Activated T-cell treated with anti-CD3 and anti-CD28 coated beads, Interleukin-2, amount 50 U/mL, for 72 hours (primary cell): ENCODE measurements at places on chromosomes 7 and 10. TPM values are rescaled to one million over a fixed set of nuclear protein-coding genes. Genes with fewer than 3 reads are reported as not detected.

MTURN gene
- 5.4 TPM for total RNA-seq

DBNL gene
- total RNA-seq = 57.8 TPM

HOXA7 gene
- not detected for total RNA-seq

AGR2 gene
- not detected for total RNA-seq

HHEX gene
- total RNA-seq = 0.34 TPM

UBE3C gene
- 42.6 TPM for total RNA-seq

SLC18A2 gene
- total RNA-seq = 0.12 TPM

CCDC146 gene
- 3.8 TPM for total RNA-seq

CYP26C1 gene
- 0.05 TPM for total RNA-seq

MYOF gene
- 32.4 TPM for total RNA-seq

DNA sequence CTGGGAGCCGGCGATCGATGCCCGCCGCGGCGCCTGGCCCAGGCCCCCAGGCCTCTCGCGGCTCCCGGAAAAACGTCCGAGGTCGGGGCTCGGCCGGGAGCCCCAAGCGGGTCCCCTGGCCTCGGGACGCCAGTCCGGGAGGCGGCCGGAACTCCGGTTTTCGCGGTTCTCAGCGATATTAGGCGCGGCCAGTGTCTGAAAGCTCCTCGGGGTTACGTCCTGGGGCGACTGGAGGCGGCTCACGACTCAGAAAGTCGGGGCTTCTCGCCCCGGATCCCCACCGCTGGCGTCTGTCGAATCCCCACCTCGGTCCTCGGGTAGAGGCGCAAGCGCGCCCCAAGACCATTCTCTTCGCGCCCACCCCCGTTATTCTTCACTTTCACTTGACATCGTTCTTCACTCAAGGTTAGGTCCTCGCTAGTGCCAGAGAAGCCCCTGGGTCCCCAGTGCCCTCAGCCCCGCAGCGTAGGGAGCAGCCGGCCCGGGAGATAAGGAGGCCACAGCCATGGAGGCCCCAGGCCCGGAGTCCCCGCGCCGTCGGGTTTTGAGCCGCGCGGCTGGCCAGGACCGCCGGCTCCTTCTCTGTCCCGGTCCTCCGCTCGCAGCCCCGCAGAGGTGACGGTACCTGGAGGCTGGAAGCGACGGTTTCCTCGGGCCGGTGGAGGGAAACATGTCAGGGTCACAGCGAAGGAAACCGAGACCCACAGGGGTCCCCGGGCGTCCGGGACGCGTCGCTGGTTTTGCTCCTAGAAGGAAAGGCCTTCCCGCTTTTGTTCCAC is 35.2 kb upstream of the EBLN1 start:
- H3K4me3 ChIP-seq = peak overlapping the region; percentile 94
- peaks cover 32% of the 10 kb centered on the region for H3K4me1 ChIP-seq

GRCh38 chr7:44212581-44213184 is 11.9 kb downstream of the YKT6 start:
- H3K36me3 ChIP-seq = peaks cover 3% of the 10 kb centered on the region
- H3K4me3 ChIP-seq = no peak overlapping the region
- H3K27me3 ChIP-seq = no peaks in the 10 kb centered on the region

- H3K27ac ChIP-seq = no peak overlapping the region
- H3K4me3 ChIP-seq = no peak overlapping the region
- no peaks in the 10 kb centered on the region for H3K36me3 ChIP-seq
Measured at GRCh38 chr7:146319629-146320028, 203.0 kb downstream of the CNTNAP2 start.

DNA sequence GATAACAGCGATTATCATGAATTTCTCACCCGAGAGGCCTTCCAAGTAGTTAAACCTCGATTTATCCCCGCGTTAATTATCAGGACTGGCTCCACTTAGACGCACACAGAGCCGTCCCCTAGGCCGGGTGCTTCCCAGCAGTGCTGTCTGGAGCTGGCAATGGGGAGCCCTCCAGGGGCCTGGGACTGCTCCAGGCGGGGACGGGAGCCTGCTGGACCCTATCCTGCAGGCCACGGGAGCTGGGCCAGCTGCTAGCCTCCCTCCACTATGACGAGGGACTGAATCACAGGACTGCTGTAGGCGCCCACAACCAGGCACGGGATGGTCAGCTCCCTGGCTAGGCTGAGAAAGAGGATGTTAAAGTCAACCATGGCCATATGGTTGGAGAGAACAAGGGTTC is 229.1 kb downstream of the ELFN1 start:
- no peaks in the 10 kb centered on the region for H3K36me3 ChIP-seq
- H3K4me1 ChIP-seq = no peaks in the 10 kb centered on the region
- H3K27ac ChIP-seq = no peak overlapping the region

GRCh38 chr10:18479502-18479901 is 171.9 kb downstream of the NSUN6 start:
- no peak for DNase-seq
- no peaks in the 10 kb centered on the region for H3K27me3 ChIP-seq
- H3K36me3 ChIP-seq = no peaks in the 10 kb centered on the region
- H3K4me1 ChIP-seq = no peaks in the 10 kb centered on the region

GRCh38 chr7:7246223-7246622 is 63.9 kb downstream of the C1GALT1 start:
- H3K27ac ChIP-seq = no peak overlapping the region
- no peak for DNase-seq
- no peak overlapping the region for H3K4me3 ChIP-seq
- no peaks in the 10 kb centered on the region for H3K4me1 ChIP-seq
- H3K27me3 ChIP-seq = no peaks in the 10 kb centered on the region
- H3K36me3 ChIP-seq = peaks cover 1% of the 10 kb centered on the region

- no peak for DNase-seq
- H3K4me1 ChIP-seq = no peaks in the 10 kb centered on the region
- H3K27ac ChIP-seq = no peak overlapping the region
- no peaks in the 10 kb centered on the region for H3K27me3 ChIP-seq
Measured at GRCh38 chr7:44279731-44280505, 45.5 kb downstream of the CAMK2B start.

GRCh38 chr7:856444-857095 is 19.8 kb upstream of the GET4 start:
- DNase-seq = no peak
- H3K27me3 ChIP-seq = no peaks in the 10 kb centered on the region
- H3K4me1 ChIP-seq = no peaks in the 10 kb centered on the region
- peaks cover 24% of the 10 kb centered on the region for H3K36me3 ChIP-seq
- no peak overlapping the region for H3K4me3 ChIP-seq

GRCh38 chr7:138892812-138893211 is 88.4 kb downstream of the KIAA1549 start:
- no peak for DNase-seq
- peaks cover 23% of the 10 kb centered on the region for H3K27me3 ChIP-seq
- H3K4me1 ChIP-seq = peaks cover 22% of the 10 kb centered on the region
- H3K4me3 ChIP-seq = no peak overlapping the region

DNA sequence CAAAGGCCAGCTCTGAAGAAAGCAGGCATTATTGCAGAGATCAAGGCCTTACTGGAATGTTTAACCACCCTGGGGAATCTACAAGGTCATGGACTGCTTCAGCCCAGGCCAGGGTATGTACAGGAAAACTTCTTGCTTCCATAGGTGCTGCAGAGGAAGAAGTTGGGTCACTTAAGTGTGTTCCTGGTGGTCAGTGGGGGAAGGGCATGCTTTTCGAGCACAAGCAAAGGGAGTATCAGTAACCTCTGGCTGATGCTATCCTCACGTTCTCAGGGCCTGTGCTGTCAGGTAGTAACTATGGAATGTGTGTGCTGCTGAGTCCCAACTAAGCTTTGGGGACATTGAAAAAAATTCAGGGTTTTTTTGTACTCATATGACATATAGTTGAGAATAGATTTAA is 234.0 kb upstream of the SP4 start:
- H3K27me3 ChIP-seq = peaks cover 12% of the 10 kb centered on the region
- H3K27ac ChIP-seq = no peak overlapping the region
- no peak for DNase-seq
- H3K36me3 ChIP-seq = no peaks in the 10 kb centered on the region
- H3K4me1 ChIP-seq = no peaks in the 10 kb centered on the region

- H3K27me3 ChIP-seq = peaks cover 5% of the 10 kb centered on the region
- DNase-seq = no peak
- no peak overlapping the region for H3K4me3 ChIP-seq
- H3K27ac ChIP-seq = no peak overlapping the region
- no peaks in the 10 kb centered on the region for H3K36me3 ChIP-seq
- no peaks in the 10 kb centered on the region for H3K4me1 ChIP-seq
Measured at GRCh38 chr10:99358101-99358500, 28.9 kb downstream of the CNNM1 start.

GRCh38 chr7:128741491-128741890 is 2.3 kb downstream of the CALU start:
- peaks cover 3% of the 10 kb centered on the region for H3K36me3 ChIP-seq
- no peak for DNase-seq
- peak overlapping the region; percentile 19 for H3K4me3 ChIP-seq
- no peak overlapping the region for H3K27ac ChIP-seq

GRCh38 chr7:142796501-142797390 is 26.0 kb downstream of the PRSS2 start:
- no peak for DNase-seq
- H3K27ac ChIP-seq = peak overlapping the region; percentile 98
- H3K27me3 ChIP-seq = no peaks in the 10 kb centered on the region
- H3K36me3 ChIP-seq = peaks cover 44% of the 10 kb centered on the region
- peak overlapping the region; percentile 94 for H3K4me3 ChIP-seq
- peaks cover 63% of the 10 kb centered on the region for H3K4me1 ChIP-seq

DNA sequence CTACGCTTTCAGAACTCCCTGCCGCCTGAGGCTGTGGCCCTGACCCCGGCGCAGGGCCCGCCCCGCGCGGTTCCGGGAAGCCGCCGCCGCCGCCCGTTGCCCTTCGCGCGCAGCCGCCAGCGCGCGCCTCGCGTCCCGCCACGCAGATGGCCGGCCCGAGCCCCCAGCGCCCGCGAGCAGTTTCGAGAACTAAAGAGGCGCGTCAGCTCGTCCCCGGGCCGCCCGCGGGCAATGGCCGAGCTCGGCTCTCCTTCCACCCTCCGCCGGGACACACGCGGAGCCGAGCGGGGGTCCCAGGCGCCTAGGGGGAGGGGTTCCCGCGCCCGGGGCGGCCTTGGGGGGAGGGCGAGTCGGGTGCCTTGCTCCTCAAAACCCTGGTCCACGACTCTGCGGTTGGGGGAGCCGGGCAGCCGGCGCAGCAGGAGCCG is 1.8 kb downstream of the HNRNPF start:
- H3K4me1 ChIP-seq = peaks cover 51% of the 10 kb centered on the region
- H3K27me3 ChIP-seq = no peaks in the 10 kb centered on the region
- DNase-seq = peak; percentile 76
- peak overlapping the region; percentile 94 for H3K4me3 ChIP-seq
- peaks cover 15% of the 10 kb centered on the region for H3K36me3 ChIP-seq

GRCh38 chr7:123647106-123647730 is 8.4 kb upstream of the LMOD2 start:
- no peaks in the 10 kb centered on the region for H3K36me3 ChIP-seq
- no peak overlapping the region for H3K4me3 ChIP-seq
- H3K4me1 ChIP-seq = no peaks in the 10 kb centered on the region
- no peak overlapping the region for H3K27ac ChIP-seq
- no peak for DNase-seq

GRCh38 chr7:70776627-70777101 is 355.3 kb upstream of the GALNT17 start:
- peaks cover 13% of the 10 kb centered on the region for H3K27me3 ChIP-seq
- H3K4me3 ChIP-seq = peak overlapping the region; percentile 38
- H3K36me3 ChIP-seq = peaks cover 1% of the 10 kb centered on the region
- peak overlapping the region; percentile 18 for H3K27ac ChIP-seq
- H3K4me1 ChIP-seq = peaks cover 35% of the 10 kb centered on the region

DNA sequence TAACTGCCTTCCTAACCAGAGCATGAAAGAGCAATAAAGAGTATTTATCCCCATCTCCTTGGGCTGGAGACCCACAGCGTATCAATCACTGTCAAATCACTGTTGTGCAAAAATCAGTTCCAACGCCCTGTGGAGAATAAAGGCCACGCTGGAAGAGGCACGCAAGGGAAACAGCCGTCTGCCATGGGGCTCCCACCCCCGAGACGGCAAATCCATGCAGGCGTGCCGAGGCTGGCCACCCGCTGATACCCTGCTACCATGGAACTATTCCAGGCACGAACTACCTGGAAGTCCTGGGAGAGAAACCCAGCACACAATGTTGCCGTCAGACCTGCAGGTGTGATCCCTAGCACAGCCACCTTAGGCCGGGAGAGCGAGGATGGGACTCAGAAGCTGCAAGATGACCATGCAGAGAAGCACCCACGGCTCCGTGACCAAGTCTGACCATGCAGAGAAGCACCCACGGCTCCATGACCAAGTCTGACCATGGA is 185.3 kb downstream of the DIP2C start:
- H3K36me3 ChIP-seq = no peaks in the 10 kb centered on the region
- no peak overlapping the region for H3K27ac ChIP-seq
- no peaks in the 10 kb centered on the region for H3K27me3 ChIP-seq
- DNase-seq = no peak
- H3K4me1 ChIP-seq = peaks cover 7% of the 10 kb centered on the region

DNA sequence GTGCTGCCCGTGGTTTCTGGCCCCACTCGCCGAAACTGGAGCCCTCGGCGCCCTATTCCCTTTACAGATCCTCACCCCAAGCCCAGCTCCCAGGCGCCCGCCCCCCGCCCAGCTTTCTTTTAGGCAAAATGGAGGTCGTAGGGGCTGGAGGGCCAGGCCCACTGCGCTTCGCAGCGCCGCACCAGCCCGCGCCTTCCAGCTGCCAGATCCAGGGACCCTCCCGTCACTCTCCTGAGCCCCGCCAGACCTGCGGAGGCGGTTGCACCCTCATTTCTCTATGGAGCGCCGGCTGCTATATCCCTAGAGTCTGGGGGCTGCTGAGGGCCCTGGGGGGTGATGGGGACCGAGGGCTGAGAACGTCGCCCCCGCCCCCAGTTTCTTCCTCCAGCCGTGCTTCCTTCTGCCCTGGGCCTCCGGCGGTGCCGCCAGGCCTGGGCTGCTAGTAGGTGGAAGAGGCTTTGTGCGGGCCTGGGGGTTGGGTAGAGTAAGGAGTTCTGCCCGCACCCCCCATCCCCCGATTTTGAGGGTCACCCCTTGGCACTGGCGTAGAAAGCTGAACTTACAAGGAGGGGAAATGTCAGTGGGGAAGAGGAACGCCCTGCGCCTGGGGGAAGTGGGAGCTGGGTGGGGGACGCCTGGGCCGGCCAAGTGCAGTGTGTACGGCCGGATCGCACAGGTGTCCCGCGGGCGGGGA is 1.0 kb downstream of the GNB2 start:
- peak overlapping the region; percentile 95 for H3K27ac ChIP-seq
- H3K4me3 ChIP-seq = peak overlapping the region; percentile 97
- peaks cover 10% of the 10 kb centered on the region for H3K36me3 ChIP-seq
- peak; percentile 34 for DNase-seq
- H3K4me1 ChIP-seq = peaks cover 26% of the 10 kb centered on the region

DNA sequence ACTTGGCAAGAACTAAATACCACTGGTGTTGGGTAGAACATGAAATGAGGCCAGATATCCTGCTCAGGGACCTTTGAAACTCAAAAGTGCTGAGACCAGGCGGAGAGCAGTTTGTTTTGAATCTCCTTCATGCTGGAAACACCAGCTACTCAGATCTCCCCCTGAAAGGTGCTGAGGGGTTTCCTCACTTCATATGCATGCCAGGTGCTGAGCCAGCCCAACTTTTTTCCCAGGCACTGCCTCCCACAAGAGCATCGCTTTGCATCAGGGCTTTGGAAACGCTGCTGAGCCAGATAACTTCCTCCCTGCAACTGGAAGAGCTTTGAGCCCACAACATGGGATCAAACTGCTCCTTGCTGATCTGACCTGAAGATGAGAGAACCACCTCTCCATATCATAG is 13.7 kb downstream of the NPTX2 start:
- no peak for DNase-seq
- no peak overlapping the region for H3K27ac ChIP-seq
- no peaks in the 10 kb centered on the region for H3K4me1 ChIP-seq

GRCh38 chr10:107829161-107829560 is 664.7 kb upstream of the SORCS1 start:
- H3K4me1 ChIP-seq = no peaks in the 10 kb centered on the region
- H3K27ac ChIP-seq = no peak overlapping the region
- no peaks in the 10 kb centered on the region for H3K27me3 ChIP-seq
- no peak for DNase-seq
